A172 (cell line): ENCODE measurements at places on chromosomes 7 and 10. TPM values are rescaled to one million over a fixed set of nuclear protein-coding genes. Genes with fewer than 3 reads are reported as not detected.
A peak's percentile ranks its signal among the peaks of the same experiment; 100 is the strongest.

EPHB6 gene
- 2.0 and 2.7 TPM in 2 replicates for total RNA-seq

GRCh38 chr10:132883391-132883881 is 58.9 kb downstream of the CFAP46 start:
- DNase-seq = no peak

GRCh38 chr7:64640504-64640903 is 25.4 kb upstream of the ZNF107 start:
- DNase-seq = no peak

GRCh38 chr7:30091491-30091912 is 43.3 kb upstream of the MTURN start:
- peak; percentile 85 for DNase-seq

- no peak for DNase-seq
These were observed 12.5 kb upstream of the GNA12 start for GRCh38 chr7:2856388-2857169.

GRCh38 chr10:24303522-24304310 is 94.8 kb downstream of the KIAA1217 start:
- DNase-seq = no peak

- no peak for DNase-seq
These were observed 1227.6 kb downstream of the TYW1 start for GRCh38 chr7:68224041-68224741.

CPN1 gene
- not detected in 2 replicates for total RNA-seq

PARD3 gene
- 48.3 and 52.9 TPM in 2 replicates for total RNA-seq

GRCh38 chr10:109961174-109962001 is 38.1 kb upstream of the XPNPEP1 start:
- peak; percentile 29 for DNase-seq

WEE2 gene
- 0.05 TPM in 1 of 2 replicates, not detected in the other for total RNA-seq

DNA sequence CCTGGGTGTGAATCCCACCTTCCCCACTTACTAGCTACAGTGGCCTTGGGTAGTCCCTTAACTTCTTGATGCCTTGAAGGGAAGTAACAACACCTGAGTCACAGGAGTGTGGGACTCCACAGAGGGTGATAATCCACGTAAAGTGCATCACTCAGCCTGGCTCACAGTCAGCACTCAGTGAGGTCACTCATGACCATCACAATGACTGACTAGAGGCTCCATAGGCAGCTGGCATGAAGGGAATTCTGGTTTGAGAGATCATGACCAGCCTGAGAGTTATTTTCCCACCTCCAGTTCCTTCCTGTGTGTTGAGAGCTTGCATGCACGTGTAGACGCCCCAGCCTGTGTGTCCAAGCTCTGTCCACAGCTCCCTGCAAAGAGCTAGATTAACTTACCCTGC is 34.8 kb downstream of the NEUROG3 start:
- DNase-seq = no peak

GRCh38 chr7:36884910-36885309 is 160.6 kb upstream of the AOAH start:
- no peak for DNase-seq

DNA sequence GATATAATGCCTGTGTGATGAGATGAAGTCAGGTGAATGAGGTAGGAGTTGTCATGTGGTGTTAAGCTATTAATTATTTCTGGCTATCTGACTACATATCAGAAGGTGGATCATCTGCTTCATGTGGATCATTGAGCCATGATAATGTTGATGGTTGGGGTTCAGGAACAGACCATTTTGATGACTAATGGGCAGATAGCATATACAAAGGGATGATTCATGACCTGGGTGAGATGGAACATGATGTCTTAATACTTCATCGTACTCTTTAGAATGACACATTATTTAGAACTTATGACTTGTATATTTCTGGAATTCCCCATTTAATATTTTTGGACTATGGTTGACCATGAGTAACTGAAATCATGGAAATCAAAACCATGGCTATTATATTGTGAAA is 155.1 kb downstream of the OR13A1 start:
- peak; percentile 18 for DNase-seq

DNA sequence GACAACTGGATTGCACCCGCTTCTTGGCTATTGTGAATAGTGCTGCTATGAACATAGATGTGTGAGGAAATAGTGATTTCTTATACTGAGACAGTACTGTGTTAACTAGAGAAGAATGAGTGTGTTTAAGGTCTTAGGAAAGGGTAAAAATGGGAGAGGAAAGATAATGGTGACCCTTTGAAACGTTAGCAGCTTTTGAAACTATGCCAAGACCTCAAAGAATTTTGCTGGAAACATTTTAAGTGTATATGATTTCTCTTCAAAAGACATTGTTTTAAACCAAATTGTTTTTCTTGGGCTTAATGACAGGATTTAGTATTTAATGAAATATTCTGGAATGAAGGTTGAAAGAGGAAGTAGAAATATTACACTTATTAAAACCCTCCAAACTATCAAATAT is 100.8 kb upstream of the ARHGAP21 start:
- no peak for DNase-seq

- no peak for DNase-seq
These were observed 44.1 kb upstream of the ADO start for GRCh38 chr10:62760401-62760800.

DNA sequence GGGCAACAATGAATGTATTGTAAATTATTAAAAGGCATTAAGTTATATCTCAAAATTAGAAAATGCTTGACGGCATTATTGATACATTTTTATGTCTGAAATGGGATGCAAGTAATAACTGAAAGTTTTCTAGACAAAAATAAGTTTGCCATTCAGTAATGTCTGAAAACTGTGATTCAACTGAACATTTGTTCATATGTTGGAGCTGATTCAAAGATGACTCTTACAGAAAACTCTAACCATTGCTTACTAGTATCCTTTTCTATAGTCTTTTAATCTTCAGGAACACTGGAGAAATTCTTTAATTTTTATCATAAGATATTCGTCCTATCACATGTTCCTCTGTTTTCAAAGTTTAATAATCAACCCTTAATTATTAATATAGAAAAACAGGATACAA is 71.1 kb upstream of the TFEC start:
- no peak for DNase-seq

GRCh38 chr10:100007231-100008141 is 2.3 kb downstream of the DNMBP start:
- DNase-seq = no peak

GRCh38 chr7:136526408-136527105 is 341.9 kb upstream of the CHRM2 start:
- no peak for DNase-seq

IKZF1 gene
- total RNA-seq = not detected in 2 replicates

RAMP3 gene
- 0.10 TPM in 1 of 2 replicates, not detected in the other for total RNA-seq

DNA sequence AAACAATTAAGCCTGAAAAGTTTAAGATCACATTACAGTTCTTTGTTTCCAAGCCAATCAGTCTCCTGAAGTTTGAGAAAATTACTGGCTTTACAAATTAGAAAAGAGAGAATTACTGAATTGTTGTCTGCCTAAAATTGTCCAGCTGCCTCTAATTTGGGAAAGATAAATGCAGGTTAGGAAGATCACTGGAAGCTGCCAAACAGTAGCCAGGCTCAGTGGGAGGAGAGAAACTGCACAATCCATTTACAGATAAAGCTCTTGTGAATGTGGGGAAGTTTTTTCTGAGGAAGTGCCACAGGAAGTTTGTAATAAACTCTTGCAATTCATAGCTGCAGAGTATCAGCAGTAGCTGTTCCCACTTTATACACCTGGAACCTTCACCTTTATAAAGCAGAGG is 100.7 kb downstream of the IQUB start:
- no peak for DNase-seq

DNA sequence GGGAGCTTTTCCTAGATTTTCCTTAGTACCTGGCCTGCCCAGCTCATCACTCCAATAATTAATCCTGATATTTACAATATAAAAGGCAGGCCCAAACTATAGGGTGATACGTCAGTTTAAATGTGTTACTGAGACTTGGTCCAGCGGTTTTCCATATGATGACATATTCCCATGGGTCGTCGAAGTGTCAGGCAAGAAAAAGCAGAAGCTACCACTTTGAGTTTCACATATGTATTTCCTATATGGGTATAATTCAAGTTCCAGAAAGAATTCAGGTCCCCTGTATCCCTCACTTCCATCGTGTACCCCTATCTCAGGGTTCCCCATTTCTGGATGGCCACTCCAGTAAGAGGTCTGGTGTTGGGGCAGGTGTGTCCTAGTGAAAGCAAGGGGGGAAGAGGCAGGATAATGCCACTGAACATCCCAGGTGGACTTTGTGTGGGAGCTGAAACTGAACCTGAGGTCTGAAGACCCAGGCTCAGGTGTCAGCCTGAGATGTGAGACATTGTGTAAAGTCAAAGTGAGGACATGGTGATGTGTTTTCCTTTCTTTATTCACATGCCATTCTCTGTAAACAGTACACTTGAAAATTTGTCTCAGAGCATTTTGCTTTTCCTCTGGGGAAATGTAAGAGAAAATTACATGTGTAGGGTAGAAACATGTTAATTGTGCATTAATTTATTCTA is 167.8 kb downstream of the PLXDC2 start:
- DNase-seq = no peak

HOXA3 gene
- 0.07 and 0.41 TPM in 2 replicates for total RNA-seq

- no peak for DNase-seq
These were observed 21.3 kb downstream of the FAM107B start for GRCh38 chr10:14753441-14753840.

ADRB1 gene
- total RNA-seq = 1.1 and 1.5 TPM in 2 replicates

LHFPL3 gene
- not detected in 2 replicates for total RNA-seq

DNA sequence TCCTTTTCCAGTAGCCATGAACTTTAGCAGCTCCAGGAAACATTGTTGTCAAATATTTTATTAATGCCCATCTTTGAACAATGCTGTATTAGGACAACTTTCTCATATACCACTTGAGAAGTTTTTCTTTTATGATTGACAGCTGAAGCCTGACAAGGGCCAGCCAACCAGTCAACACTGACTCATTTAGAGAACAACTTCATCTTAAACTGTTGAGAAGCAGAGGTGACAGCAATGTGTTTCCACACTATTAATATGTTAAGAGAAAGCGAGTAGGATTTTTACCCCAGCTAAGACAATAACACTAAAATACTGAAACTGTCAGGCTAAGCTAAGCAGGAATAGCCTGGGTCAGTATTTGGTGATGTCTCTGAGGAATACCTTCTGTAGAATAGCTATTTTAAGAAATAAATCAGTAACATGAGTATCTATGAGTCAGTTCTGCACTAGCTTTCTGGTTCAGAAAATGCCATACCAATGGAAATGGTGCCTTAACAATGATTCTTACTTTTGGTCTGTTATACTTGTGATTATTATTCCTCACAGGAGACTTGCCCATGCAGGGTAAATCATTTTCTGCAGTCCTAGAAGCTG is 168.8 kb upstream of the POT1 start:
- DNase-seq = no peak

- DNase-seq = no peak
These were observed 3.2 kb upstream of the ZNF775 start for GRCh38 chr7:150375662-150376521.
